ENCODE measurements at places on chromosomes 16 and 17. TPM values are rescaled to one million over a fixed set of nuclear protein-coding genes. Genes with fewer than 3 reads are reported as not detected.
A peak's percentile ranks its signal among the peaks of the same experiment; 100 is the strongest.

- peaks cover 11% of the 10 kb centered on the region for H3K27me3 ChIP-seq
- H3K4me3 ChIP-seq, result no peak overlapping the region
- peaks cover 5% of the 10 kb centered on the region for H3K4me1 ChIP-seq
- no peak for DNase-seq
- no peak overlapping the region for H3K27ac ChIP-seq
Measured at GRCh38 chr17:73643001-73643851, 1.0 kb downstream of the SDK2 start.

The NECAB2 gene
- total RNA-seq, result not detected

The SERPINF2 gene
- total RNA-seq, result 1.3 TPM

GRCh38 chr16:86079255-86079885 is 180.4 kb downstream of the IRF8 start:
- no peak overlapping the region for H3K27ac ChIP-seq
- H3K4me1 ChIP-seq, result no peaks in the 10 kb centered on the region
- no peak overlapping the region for H3K4me3 ChIP-seq
- no peak for DNase-seq

DNA sequence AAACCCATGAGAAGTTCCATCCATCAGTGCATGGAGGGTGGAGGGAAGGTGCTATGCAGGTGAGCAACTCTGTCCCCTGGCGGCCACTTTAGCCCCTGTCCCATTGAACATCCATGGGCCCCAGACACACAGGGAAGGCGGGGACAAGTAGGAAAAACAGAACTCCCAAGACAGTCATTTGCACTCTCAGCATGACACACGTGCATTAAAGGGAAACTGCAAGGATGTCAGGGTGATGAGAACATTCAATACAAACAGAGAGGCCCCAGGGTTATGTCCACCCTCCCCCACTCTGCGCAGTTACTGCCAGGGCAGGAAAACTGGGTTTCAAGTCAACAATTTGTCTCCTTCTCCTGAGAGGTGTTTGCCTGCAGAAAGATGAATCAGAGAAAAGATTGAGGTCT is 44.0 kb upstream of the AKTIP start:
- H3K36me3 ChIP-seq, result no peaks in the 10 kb centered on the region
- H3K27ac ChIP-seq, result no peak overlapping the region
- no peak overlapping the region for H3K4me3 ChIP-seq
- H3K4me1 ChIP-seq, result peaks cover 46% of the 10 kb centered on the region
- peak; percentile 11 for DNase-seq

DNA sequence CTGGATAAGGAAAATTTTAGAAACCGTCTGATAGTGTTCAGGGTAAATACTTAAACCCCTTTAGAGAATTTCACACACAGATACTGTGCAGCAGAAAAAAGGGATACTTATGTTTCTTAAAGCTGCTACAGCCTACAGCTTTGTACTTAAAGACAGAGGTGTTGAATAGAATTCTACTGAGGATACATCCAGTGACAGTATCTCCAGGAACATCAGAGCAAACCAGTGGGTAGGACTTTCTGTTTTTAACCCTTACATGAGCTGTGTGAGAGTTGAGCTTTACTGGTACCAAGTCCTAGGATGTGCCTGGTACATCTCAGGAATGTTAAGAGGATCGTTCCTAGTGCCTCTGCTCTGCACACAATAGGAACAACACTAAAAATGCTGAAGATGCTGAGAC is 191.5 kb downstream of the FTO start:
- H3K27ac ChIP-seq, result no peak overlapping the region
- no peak for DNase-seq
- no peaks in the 10 kb centered on the region for H3K27me3 ChIP-seq
- H3K4me1 ChIP-seq, result no peaks in the 10 kb centered on the region

DNA sequence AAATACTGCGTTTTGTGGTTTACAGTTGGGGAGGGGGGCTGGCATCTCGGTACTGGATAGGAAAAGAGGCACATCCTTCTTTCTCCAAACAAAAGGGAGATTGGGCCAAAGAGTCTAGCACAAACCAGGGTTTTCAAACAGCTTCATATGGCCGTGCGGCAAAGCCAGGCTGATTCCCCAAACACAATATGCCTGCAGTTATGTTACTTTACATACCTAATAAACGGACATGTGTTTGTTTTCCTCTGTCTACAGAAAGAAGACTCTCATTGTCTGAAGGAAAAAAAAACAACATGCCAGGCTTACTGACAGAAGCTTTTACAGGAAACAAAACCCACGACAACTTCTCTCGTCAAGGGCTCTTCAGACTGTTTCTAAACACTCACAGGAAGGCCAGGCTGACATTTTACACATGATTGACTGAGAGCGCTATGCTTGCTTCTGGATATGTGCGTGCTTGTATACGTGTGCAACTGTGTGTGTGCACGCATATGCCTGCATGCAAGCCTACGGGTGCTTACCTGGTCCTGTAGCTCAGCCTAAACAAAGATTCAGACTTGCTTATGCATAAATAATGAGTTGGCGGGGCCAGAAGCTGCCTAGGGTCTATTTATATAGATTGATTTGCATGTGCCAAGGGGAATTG is 461.0 kb upstream of the C16orf82 start:
- H3K4me1 ChIP-seq, result peaks cover 9% of the 10 kb centered on the region
- no peaks in the 10 kb centered on the region for H3K27me3 ChIP-seq
- H3K36me3 ChIP-seq, result no peaks in the 10 kb centered on the region
- DNase-seq, result no peak
- no peak overlapping the region for H3K4me3 ChIP-seq

The CD7 gene
- total RNA-seq, result 40.9 TPM

The SMTNL2 gene
- total RNA-seq, result not detected

- H3K27me3 ChIP-seq, result no peaks in the 10 kb centered on the region
- H3K4me1 ChIP-seq, result peaks cover 19% of the 10 kb centered on the region
- no peaks in the 10 kb centered on the region for H3K36me3 ChIP-seq
- H3K4me3 ChIP-seq, result no peak overlapping the region
- no peak for DNase-seq
Measured at GRCh38 chr17:45430006-45430737, 2.5 kb downstream of the ARHGAP27 start.

The PRSS53 gene
- total RNA-seq, result 13.3 TPM

The CFDP1 gene
- total RNA-seq, result 42.4 TPM

DNA sequence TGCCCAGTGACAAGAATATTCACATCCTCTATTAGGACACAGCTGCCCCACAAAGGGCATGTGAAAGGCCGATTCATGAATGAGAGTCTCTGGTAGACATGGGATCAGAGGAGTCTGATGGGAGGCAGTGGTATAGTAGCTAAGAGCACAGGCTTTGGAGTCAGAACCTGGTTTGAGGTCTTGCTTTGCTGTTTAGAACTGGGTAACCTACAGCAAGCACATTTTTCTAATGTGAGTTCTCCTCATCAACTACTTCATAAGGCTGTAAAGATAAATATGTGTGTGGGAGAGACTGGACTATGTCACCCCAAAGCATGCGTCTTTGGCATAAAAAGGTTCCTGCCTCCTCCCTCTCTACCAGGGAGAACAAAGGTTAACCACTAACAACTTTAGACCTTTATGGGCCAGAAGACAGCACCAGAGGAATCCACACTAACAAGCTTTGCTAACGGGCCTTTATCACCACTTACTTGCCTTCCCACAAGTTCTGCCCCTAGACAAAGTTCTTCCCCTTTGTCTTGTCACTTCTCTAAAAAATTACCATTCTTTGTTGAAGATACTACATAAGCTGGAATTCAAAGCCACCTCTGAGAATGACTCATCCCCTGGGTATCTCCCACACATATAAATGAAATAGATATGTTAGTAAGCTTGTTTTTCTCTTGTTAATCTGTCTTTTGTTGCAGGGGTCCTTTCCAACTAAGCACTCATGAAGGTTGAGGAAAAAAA is 21.1 kb downstream of the CDR2 start:
- H3K36me3 ChIP-seq, result peaks cover 17% of the 10 kb centered on the region
- H3K4me1 ChIP-seq, result peaks cover 61% of the 10 kb centered on the region
- peak overlapping the region; percentile 20 for H3K27ac ChIP-seq
- H3K4me3 ChIP-seq, result no peak overlapping the region
- no peaks in the 10 kb centered on the region for H3K27me3 ChIP-seq

The SEZ6 gene
- total RNA-seq, result not detected

GRCh38 chr17:77644181-77645071 is 314.1 kb upstream of the TNRC6C start:
- H3K27ac ChIP-seq, result peak overlapping the region; percentile 8
- H3K4me1 ChIP-seq, result peaks cover 20% of the 10 kb centered on the region
- no peaks in the 10 kb centered on the region for H3K27me3 ChIP-seq
- DNase-seq, result no peak
- peak overlapping the region; percentile 55 for H3K4me3 ChIP-seq

DNA sequence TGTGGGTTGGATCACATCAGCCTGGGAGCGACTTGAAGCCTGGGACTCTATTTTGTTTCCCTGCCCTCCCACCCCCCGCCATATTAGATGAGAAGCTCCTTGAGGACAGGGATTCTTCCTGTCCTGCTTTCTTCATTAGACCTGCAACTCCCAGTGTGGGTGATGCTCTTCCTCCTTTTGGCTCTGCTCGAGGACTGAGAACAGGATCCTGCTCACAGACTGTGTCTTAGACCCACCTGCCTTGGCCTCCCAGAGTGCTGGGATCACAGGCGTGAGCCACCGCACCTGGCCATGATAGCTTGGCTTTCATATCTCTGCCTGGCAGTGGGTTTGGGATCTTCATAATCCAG is 21.5 kb upstream of the TNS4 start:
- H3K4me3 ChIP-seq, result no peak overlapping the region
- DNase-seq, result no peak
- H3K36me3 ChIP-seq, result no peaks in the 10 kb centered on the region
- no peaks in the 10 kb centered on the region for H3K27me3 ChIP-seq
- H3K4me1 ChIP-seq, result peaks cover 56% of the 10 kb centered on the region

DNA sequence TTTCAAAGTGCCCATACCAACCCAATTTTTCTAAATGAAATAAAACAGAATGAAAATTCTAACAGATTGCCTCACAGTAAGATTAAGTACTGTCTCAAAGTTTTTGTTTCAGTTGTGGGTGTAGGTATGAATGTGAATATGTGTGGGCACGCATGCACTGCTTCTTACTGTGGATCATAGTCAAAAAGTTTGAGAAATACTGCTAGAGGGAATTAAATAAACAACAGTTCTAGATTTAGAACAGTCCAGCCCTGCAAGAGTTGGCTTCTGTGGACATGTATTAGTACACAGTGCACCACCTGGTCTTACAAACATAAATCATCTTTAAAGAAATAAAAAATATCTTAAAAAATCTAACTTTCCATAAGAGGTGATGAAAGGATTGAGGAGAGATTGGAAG is 8.4 kb downstream of the ZNF652 start:
- H3K4me1 ChIP-seq, result peaks cover 70% of the 10 kb centered on the region
- H3K27ac ChIP-seq, result no peak overlapping the region
- no peak for DNase-seq
- H3K27me3 ChIP-seq, result no peaks in the 10 kb centered on the region
- no peaks in the 10 kb centered on the region for H3K36me3 ChIP-seq

DNA sequence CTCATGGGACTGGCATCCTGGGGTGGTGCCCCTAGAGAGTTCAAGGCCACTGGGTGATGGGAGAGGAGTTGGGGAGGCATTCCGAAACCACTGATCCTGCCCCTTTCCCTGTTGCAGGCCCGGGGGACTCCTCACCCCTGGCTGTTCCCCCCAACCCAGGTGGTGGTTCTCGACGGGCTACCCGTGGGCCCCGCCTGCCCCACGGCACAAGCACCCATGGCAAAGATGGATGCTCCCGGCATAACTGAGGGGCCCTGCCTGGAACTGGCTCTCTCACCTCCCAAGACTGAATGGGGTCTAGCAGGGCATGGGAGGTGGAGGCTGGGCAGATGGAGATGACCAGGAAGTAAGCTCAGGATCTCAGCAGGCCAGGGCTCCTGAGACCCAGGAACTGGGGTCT is 6.6 kb downstream of the BTBD17 start:
- H3K4me1 ChIP-seq, result peaks cover 13% of the 10 kb centered on the region
- no peak for DNase-seq
- H3K36me3 ChIP-seq, result no peaks in the 10 kb centered on the region
- H3K27me3 ChIP-seq, result peaks cover 30% of the 10 kb centered on the region
- no peak overlapping the region for H3K4me3 ChIP-seq

DNA sequence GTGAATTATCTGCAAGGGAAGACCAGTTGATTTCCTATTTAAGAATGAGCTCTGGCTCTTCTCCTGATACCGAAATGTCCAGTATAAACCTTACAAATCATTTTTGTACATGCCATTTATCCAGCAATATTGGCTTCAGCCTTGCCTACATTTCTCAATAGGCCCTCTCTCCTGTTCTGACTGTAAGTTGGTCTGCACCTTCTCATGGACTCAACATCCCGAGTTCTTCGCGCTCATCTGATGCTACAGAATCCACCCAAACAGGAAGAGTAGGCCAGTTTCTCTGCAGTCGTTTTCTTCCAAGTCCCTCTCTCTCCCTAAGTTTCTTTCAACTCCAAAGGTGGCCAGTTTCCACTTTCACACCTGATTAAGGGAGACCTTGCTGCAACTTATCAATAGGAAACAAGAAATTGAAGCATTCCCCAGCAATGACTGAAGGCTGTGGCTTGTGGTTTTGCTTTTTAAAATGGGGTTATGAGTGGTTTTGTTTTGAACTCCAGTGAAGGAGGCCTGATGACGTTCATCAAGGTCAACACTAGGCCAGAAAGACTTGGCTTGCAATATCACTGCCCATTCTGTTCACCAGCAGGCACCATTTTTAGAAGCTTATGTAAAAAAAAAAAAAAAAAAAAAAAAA is 383.0 kb downstream of the MAF start:
- H3K4me1 ChIP-seq, result peaks cover 17% of the 10 kb centered on the region
- H3K4me3 ChIP-seq, result no peak overlapping the region
- no peak overlapping the region for H3K27ac ChIP-seq
- H3K36me3 ChIP-seq, result no peaks in the 10 kb centered on the region
- H3K27me3 ChIP-seq, result no peaks in the 10 kb centered on the region
- DNase-seq, result peak; percentile 61

DNA sequence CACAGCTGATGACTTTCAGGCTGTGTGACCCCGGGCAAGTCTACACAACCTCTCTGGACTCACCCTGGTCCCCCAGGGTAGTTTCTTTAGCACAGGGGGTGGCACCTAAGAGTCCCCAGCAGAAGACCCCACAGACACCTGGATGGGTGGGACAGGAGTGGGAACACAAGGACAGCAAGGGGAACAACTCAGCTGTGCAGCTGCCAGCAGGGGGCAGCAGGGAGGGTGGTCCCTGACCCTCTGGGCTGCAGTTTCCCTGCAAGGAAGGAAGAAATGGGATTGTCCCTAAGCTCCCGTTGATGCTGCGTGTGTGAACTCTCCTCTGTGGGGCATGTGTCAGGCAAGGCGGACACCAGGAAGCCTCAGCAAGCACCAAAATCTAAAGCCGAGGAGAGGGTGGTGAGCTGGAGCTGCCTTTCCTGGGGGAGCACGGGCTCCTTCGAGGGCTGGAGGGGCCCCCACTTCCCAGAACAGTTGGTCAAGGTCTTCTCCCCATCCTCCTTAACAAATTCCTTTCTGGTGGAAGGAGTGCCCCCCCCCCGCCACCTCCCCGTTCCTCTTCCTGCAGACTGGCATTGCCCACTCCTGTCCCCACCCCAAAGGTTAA is 24.1 kb upstream of the CDH5 start:
- no peaks in the 10 kb centered on the region for H3K27me3 ChIP-seq
- no peak overlapping the region for H3K4me3 ChIP-seq
- DNase-seq, result no peak
- H3K36me3 ChIP-seq, result no peaks in the 10 kb centered on the region
